NCI-H1694 treated with DMSO at 0.1 percent for 48 hours (cell line): ENCODE measurements at places on chromosomes 12 and 14.
A peak's percentile ranks its signal among the peaks of the same experiment; 100 is the strongest.

DNA sequence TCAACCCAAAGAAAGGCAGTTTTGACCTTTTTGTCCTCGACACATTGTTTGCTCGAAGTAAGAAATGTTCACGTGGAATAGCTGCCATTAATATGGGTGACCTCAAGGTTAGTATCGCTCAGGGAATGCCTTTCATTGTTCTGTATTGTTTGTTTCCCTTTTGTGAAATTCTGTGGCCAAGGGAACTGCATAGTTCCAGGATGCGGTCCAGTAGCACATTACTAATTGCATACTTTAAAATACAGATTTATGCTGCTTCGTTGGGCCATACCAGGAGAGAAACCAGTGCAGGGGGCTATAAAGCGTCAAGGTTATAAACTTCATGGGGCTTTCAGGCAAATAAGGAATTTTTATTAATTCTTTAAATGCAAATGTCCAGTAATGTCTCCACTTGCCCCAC, 73.3 kb upstream of the USP44 start:
- DNase-seq, result no peak

DNA sequence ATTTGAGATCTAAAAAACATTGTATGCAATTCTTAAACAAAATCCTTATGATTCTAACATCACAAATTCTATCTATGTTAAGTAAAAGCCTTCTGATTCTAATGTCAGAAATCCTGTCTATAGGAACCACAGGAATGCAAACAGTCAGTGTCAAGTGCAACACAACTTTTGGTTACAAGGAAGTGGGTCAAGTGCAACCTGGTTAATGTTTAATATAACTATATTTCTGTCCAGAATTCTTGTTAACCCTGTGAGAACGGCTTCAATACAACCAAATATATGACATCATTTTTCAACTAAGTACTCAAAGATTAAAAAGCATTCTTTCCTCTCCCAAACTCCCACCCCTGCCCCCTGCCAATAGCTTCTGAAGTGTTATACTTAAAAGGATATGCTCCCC, 107.9 kb upstream of the PLEKHA5 start:
- no peak for DNase-seq

- DNase-seq, result no peak
These were observed 2.2 kb downstream of the ZBTB1 start for GRCh38 chr14:64506721-64507120.

DNA sequence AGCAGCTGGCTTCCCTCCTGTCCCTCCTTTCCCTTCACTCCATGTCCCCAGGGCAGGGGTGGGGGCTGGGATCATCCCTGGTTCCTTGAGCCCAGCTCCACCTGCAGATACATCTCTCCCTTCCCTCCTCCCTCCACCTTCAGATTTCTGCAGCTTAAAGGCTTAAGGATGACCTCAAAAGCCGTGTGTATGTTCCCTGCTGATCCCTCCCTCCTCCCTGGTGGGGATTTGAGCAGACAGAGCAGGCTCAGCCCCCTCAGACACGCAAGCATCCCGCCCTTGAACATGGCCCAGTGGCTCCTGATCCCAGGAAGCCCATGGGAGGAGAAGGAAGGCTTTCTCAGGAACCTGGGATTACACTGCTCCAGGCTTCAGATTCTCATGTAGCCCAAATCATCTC, 82.9 kb upstream of the RIN3 start:
- no peak for DNase-seq

- DNase-seq, result no peak
These were observed 2.5 kb upstream of the CCND2 start for GRCh38 chr12:4270831-4271716.

GRCh38 chr14:99772371-99773283, 20.6 kb upstream of the EML1 start:
- no peak for DNase-seq

- no peak for DNase-seq
These were observed 170.1 kb downstream of the ADGRD1 start for GRCh38 chr12:131123817-131124216.

- DNase-seq, result no peak
These were observed 6.9 kb upstream of the TSPAN8 start for GRCh38 chr12:71164568-71165197.

GRCh38 chr14:104051092-104051813, 34.2 kb upstream of the ASPG start:
- no peak for DNase-seq

- DNase-seq, result no peak
These were observed 111.1 kb upstream of the RAP1B start for GRCh38 chr12:68499616-68500015.

DNA sequence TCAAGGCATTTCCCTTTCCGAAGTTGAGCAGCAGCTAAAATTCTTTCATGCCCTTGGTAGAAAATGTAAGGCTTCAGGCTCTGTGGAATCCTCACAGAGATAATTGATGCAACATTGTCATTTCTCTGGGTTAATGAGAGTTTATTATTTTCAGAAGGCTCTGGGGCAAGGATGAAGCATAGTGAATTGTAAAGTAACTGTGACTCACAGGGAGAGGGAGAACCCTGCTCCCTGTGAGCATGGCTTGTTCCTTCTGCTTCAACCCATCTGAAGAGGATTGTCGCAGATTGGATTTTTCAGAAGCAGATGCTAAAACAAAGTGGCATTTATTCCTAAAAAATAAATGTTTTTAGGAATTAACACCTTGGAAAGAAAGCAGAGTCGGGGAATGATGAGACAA, 41.2 kb downstream of the APOBEC1 start:
- no peak for DNase-seq

DNA sequence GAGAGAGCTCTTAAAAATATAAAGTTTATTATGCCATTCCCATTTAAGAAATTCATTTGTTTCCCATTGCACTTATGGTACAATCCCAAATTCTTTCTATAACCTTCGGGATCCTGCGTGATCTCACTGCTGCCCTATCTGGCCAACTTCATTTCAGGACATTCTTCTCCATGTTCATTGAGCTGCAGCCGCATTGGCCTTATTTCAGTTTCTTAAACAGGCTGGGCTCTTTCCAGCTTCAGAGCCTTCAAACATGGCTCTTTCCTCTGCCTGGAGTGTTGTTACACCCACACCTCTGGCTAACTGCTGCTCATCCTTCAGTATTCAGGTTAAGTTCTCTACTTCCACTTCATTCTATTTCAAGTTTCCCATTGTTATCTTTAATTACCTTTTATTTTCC, 58.5 kb upstream of the LRTM2 start:
- DNase-seq, result no peak

- DNase-seq, result no peak
These were observed 935 bp upstream of the ADSS1 start for GRCh38 chr14:104722938-104723650.

- no peak for DNase-seq
These were observed 30.7 kb upstream of the BCL7A start for GRCh38 chr12:121990692-121991603.

GRCh38 chr14:28577187-28577586, 189.4 kb upstream of the FOXG1 start:
- DNase-seq, result no peak

DNA sequence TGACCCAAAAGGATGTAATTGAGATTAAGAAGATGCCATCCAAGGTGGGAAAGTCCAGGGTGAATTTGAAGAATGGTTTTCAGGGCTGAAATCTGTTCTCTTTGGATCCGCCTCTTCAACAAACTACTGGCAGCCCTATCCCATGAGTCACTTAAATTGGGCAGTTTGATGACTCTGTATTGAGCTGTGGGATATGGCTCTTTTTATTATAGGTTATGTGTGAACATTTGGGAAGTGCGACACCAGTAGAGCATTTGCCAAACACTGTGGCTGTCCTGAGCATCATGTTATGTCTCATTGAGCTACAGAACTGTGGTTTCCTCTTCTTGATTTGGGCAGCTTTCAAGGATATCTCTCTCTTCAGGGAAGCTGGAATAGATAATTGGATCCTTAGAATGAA, 22.3 kb downstream of the IFT43 start:
- no peak for DNase-seq

GRCh38 chr12:56004211-56004610, 7.1 kb downstream of the SUOX start:
- DNase-seq, result no peak

GRCh38 chr14:63893701-63894458, 41.1 kb downstream of the SYNE2 start:
- DNase-seq, result no peak

DNA sequence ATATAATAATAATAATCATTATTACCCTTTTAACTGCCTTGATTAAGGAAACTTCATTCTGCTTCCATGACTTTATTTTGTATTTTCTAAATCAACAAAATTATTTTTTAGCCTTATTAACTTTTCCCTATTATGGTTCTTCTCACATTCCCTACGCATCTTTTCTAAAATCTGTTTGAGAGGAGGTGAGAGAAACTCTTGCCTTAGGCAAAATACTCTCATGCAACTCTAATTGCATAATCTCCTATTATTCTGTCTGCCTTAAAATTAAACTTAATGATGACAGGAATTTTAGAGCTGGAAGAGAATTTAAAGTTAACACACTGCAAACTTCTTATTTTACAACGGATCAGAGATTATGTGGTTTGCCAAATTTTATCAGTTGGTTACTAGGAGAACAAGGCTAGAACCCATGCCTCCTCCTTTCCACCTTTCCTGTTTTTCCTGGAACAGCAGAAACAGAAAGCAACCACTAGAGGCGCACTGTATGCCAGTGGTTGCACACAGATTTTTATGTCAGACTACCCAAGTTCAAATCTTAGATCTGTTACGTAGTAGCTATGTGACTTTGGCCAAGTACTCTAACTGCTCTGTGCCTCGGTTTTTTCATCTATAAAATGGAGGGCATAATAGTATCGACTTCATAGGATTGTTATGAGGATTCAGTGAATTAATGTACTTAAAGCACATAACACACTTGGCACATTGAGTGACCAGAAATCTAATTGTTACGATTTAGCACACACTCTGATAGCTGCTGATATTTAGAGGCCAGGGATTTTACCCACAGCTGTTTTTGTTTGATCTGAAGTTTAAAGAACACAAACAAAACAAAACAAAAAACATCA, 4.3 kb upstream of the BRMS1L start:
- peak; percentile 56 for DNase-seq

- no peak for DNase-seq
These were observed 86.4 kb upstream of the NOS1 start for GRCh38 chr12:117447665-117448366.
